H1 (cell line): ENCODE measurements at places on chromosomes 11 and 22.

DNA sequence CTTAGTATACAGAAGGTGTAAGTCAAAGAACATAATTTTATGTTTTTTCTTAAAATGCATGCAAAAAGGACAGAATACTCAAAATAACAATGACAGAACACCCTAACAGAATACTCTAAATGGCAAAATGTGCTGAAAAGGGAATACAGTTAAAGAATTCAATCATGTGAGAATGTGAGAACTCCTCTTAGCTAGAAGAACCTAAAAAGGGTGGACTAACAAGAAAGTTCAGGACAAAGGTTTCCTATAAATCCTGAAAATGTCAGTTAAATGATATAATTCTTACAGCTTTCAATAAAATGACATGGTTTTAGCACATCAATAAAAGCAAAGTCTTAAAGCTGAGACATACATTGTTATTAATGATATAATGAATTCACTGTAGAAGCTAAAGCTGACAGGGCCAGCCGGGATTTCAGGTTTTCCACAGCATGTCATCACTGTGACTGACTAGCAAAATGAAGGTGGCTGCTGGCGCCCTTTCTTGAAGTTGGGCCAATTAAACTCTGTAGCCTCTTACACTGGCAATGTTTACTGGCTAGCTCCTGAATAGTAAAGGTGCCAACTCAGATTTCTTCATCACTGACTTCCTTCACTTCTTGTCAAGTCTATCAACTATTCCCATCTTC is 244.4 kb downstream of the TTC28 start:
- DNase-seq: no peak
- H3K27me3 ChIP-seq: no peaks in the 10 kb centered on the region
- no peaks in the 10 kb centered on the region for H3K4me1 ChIP-seq
- no peaks in the 10 kb centered on the region for H3K36me3 ChIP-seq
- no peak overlapping the region for H3K4me3 ChIP-seq

DNA sequence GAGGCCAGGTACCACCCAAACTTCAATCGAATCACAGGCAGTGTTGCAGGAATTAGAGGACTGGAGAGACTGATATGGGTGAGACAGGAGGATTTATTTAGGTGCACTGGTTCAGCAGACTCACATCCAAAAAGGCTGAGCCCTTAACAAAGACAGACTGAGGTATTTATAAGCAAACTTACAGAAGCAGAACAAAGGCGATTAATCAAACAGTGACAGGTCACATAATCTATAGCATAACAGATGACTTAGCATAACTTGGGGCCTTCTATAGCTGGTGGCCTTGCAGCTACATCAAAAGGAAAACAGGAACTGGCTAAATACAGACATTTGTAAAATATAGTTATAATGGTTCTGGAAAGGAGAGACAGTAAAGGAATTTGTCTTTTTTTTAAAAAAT is 2.1 kb downstream of the APOBEC3B start:
- H3K27me3 ChIP-seq: no peaks in the 10 kb centered on the region
- DNase-seq: no peak
- peaks cover 4% of the 10 kb centered on the region for H3K4me1 ChIP-seq

GRCh38 chr22:50581950-50582492 is 628 bp downstream of the CHKB start:
- no peak for DNase-seq
- no peaks in the 10 kb centered on the region for H3K27me3 ChIP-seq
- peak overlapping the region; percentile 67; the same call in 1 of the 2 replicates for H3K27ac ChIP-seq
- H3K4me3 ChIP-seq: peak overlapping the region; percentile 70
- peaks cover 4% of the 10 kb centered on the region for H3K4me1 ChIP-seq

DNA sequence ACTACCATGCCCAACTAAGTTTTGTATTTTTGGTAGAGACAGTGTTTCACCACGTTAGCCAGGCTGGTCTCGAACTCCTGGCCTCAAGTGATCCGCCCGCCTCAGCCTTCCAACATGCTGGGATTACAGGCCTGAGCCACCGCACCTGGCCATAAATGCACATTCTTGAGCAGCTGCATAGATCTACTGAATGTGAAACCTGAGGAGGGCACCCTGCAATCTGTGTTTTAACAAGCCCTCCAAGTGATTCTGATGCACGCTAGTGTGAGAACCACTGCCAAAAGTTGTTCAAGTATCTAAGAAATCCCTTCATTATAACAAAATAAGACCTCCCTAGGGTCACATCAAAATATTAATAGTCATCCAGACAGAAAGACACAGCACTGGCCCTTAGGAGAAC is 89.3 kb downstream of the RDX start:
- H3K27ac ChIP-seq: no peak overlapping the region
- H3K27me3 ChIP-seq: no peaks in the 10 kb centered on the region
- no peak overlapping the region for H3K4me3 ChIP-seq
- H3K36me3 ChIP-seq: no peaks in the 10 kb centered on the region
- DNase-seq: no peak
- no peaks in the 10 kb centered on the region for H3K4me1 ChIP-seq

GRCh38 chr11:35750981-35751663 is 88.5 kb downstream of the TRIM44 start:
- no peaks in the 10 kb centered on the region for H3K27me3 ChIP-seq
- H3K36me3 ChIP-seq: no peaks in the 10 kb centered on the region
- H3K27ac ChIP-seq: no peak overlapping the region
- DNase-seq: no peak

DNA sequence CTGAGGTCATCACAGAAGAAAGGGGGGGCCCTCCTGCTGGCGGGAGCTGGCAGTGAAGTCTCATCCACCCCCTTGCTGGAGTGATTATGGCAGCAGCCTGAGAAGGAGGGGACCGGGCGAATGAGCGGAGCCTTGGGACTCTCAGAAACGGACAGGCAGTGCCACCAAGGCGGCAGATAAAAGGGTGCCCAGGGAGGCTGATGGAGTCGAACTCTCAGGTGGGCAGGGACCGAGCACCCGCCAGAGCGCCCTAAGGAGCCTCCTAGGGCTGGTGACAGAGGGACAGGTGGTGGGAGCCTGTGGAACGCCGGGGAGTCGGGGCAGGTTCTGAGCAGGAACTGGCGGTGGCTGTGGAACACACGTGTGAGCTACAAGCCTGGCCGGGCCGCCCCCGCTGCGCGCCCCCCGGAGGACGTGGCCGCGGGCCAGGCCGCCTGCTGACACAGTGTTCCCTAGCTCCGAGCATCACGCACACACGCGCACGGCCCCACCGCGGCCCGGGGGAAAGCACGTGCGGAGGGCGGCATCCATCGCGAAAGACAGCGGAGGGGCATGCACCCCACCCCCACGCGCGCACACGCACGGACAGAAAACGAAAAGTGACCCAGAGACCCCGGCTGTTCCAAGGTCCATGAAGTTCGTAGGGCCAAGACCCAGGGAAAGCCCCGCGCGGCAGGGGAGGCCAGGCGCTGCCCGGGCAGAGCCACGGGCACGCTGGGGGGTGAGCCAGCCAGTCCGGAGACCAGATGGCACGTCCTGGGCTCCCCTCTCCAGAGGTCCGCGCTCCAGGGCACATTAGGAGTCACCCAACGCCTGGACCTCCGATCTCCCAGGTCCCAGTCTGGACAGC is 1.0 kb downstream of the VWCE start:
- H3K27ac ChIP-seq: peak overlapping the region; percentile 57; the same call in 1 of the 2 replicates
- peaks cover 10% of the 10 kb centered on the region; the same call in 1 of the 2 replicates for H3K36me3 ChIP-seq
- peaks cover 1% of the 10 kb centered on the region for H3K27me3 ChIP-seq
- DNase-seq: no peak
- H3K4me3 ChIP-seq: peak overlapping the region; percentile 54

DNA sequence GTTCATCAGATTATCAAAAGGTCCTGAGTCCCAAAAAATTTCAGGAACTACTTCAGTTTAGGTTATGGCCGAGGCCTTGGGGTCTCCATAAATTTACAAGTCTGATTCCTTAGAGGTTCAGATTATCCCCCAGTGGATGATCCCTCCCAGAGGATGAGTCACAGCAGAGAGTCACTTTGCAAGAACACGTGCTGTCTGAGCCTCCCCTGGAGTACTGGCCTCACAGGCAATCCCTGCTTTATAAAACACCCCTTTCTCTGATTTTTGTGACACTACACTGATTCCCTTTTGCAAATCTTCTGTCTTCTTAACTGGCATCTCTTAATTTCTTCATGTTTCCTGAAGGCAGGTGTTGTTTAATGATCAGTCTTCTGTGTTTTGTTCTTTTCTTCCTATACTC is 45.3 kb downstream of the CCDC34 start:
- H3K4me1 ChIP-seq: no peaks in the 10 kb centered on the region
- H3K27me3 ChIP-seq: no peaks in the 10 kb centered on the region
- no peak overlapping the region for H3K4me3 ChIP-seq
- no peak for DNase-seq

DNA sequence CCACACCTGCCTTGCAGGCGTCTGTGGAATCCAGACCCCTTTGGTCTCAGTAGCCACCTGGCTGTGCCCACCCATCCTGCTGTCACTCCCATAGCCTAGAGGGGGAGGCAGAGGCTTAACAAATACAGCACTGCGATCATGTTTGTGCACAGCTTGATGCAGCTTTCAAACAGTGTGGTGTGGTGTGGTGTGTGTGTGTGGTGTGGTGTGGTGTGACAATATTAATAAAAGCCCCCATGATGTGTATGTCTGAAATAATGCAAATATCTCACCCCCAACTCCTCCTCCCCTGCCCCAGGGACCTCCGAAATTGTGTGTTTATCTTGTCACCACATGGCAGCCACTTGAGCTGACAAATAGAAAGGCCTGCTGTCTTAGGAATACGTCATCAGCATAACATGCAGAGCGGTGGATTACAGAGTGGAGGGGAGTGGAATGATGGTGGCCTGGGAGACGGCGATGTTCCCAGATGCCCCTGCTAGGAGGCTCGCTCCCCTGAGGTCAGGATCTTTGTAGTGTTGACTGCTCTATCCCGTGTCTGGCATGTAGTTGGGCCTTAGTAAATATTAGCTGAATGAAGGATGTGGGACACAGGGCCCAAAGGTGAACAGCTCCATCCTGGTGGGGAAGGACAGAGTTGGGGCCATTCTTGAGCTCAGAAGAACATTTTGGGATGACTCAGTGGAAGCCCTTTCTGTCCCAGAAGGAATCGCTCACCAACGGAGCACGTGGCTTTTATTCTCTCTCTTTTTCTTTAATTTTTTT is 2.8 kb downstream of the PDXP start:
- H3K4me1 ChIP-seq: no peaks in the 10 kb centered on the region
- H3K4me3 ChIP-seq: no peak overlapping the region
- peaks cover 8% of the 10 kb centered on the region for H3K36me3 ChIP-seq
- H3K27ac ChIP-seq: no peak overlapping the region
- DNase-seq: no peak

DNA sequence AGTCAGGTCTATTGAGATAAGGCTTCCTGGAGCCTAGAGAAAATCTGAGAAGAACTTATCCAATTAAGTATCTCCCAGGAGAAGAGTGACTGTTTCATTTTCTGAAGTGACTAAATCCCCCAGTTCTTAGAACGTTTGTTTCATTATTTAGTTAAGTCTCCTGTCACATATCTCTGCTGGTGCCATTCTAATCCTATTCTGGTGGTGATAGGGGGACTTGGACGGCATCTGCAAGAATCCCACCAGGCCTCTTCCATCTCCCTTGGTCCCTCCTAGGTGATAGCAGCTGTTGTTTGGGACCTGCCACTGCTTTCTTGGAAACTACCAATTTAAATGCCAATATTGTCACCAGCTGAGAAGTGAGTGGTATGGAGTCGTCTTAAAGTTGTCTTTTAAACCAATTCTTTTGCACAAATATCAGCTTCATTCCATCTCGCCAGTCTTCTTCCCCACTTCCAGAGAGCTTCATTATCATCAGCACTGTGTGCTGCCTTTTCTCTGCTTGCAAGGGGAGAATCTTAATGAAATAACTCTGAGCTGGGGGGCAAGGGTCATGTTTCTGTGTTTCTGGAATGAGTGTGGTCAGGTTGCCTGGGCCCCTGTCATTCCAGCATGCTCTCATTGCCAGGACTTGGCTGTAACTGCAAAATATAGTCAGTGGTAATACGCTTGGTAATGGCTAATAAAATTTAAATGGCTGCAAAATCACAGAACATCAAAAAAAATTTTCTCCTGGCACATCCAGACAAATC is 104.8 kb downstream of the LDLRAD3 start:
- H3K27me3 ChIP-seq: no peaks in the 10 kb centered on the region
- H3K36me3 ChIP-seq: no peaks in the 10 kb centered on the region
- H3K27ac ChIP-seq: no peak overlapping the region
- no peak overlapping the region for H3K4me3 ChIP-seq
- peaks cover 12% of the 10 kb centered on the region; the same call in 1 of the 2 replicates for H3K4me1 ChIP-seq

- no peaks in the 10 kb centered on the region for H3K4me1 ChIP-seq
- H3K27ac ChIP-seq: no peak overlapping the region
- H3K27me3 ChIP-seq: no peaks in the 10 kb centered on the region
- H3K4me3 ChIP-seq: no peak overlapping the region
These were observed 70.6 kb downstream of the DDIAS start for GRCh38 chr11:82972103-82972502.

DNA sequence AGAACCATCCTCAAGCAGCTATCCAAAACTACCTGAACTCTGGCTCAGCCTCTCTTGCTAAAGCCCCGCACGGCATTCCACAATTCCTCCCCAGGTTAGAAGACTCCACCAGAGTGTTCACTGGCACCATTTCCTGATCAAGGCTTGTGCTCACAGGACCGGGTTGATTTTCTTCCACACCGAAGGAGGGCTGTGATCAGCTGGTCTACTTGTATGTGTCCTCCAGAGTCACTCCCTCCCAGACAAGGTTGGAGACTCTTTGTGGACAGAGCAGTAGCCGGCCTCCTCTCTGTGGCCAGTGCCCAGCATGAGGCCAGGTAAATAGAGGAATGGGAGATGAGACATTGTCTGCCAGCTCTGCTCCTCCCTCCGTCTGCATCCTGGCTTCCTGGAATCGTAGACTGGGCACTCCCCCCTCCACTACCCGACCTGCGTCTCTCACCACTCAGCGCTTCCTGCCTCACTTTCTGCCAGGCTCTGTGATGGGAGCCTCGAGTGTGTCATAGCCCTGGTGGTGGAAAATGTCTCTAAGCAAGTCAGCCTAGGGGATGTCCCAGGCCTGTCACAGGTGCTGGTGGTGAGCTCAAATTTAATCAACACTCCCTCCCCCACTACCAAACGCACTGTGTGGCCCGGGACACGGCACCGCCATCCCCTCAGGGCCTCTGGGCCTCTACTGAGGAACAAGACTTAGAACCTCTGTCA is 12.5 kb upstream of the TMPRSS6 start:
- no peak overlapping the region for H3K27ac ChIP-seq
- no peaks in the 10 kb centered on the region for H3K36me3 ChIP-seq
- H3K4me3 ChIP-seq: no peak overlapping the region
- 0 out of 2 replicates have a peak, but pooled peaks cover 2% of the 10 kb centered on the region for H3K27me3 ChIP-seq

- H3K27ac ChIP-seq: no peak overlapping the region
- no peaks in the 10 kb centered on the region for H3K36me3 ChIP-seq
- no peak for DNase-seq
- no peak overlapping the region for H3K4me3 ChIP-seq
- H3K27me3 ChIP-seq: no peaks in the 10 kb centered on the region
These were observed 31.3 kb downstream of the GNB1L start for GRCh38 chr22:19823191-19823901.
